ENCODE measurements at places on chromosomes 1 and 21.
A peak's percentile ranks its signal among the peaks of the same experiment; 100 is the strongest.

GRCh38 chr1:19344372-19344810 lies 32.3 kb downstream of the SLC66A1 start:
- DNase-seq = peak; percentile 76

GRCh38 chr1:6658359-6659060 lies 33.8 kb downstream of the THAP3 start:
- no peak for DNase-seq

DNA sequence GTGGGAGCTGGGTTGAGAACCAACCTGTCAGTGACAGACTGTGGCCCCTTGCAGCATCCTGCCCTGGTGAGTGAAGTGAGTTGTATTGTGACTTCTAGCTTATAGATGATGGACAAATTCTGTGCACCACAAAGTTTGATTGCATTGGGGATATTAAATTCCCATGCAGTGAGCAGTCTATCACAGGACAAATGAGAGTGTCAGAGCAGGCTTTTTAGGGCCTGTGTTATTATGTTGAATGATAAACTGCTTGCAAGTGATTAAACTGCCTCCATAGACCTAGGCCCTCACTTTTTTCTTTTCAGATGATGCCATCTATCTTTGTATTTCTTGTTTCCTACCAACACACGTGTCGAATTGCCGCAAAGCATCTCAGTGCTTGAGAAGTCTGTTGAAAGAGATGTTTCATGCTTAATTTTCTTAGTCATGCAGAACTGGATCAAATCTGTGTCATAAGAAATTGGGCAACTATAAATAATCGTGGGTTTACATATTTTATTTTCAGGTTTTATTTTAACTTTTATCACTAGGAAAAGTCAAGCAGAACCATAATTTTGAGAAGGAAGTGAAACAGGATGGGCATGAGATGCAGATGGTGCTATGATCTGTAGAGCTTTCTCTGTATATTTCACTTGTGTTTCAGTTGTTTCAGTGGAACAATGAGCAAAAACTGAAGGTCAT lies 199.2 kb downstream of the S1PR1 start:
- DNase-seq = no peak

GRCh38 chr1:152858062-152858461 lies 1.7 kb upstream of the LCE7A start:
- no peak for DNase-seq

GRCh38 chr21:36910581-36911307 lies 55.7 kb downstream of the HLCS start:
- peak; percentile 78 for DNase-seq

Data from head of caudate nucleus (tissue), 42 donors.